Prostate gland (tissue), 2 donors: ENCODE measurements at places on chromosomes 1 and 21.
A peak's percentile ranks its signal among the peaks of the same experiment; 100 is the strongest.

DNA sequence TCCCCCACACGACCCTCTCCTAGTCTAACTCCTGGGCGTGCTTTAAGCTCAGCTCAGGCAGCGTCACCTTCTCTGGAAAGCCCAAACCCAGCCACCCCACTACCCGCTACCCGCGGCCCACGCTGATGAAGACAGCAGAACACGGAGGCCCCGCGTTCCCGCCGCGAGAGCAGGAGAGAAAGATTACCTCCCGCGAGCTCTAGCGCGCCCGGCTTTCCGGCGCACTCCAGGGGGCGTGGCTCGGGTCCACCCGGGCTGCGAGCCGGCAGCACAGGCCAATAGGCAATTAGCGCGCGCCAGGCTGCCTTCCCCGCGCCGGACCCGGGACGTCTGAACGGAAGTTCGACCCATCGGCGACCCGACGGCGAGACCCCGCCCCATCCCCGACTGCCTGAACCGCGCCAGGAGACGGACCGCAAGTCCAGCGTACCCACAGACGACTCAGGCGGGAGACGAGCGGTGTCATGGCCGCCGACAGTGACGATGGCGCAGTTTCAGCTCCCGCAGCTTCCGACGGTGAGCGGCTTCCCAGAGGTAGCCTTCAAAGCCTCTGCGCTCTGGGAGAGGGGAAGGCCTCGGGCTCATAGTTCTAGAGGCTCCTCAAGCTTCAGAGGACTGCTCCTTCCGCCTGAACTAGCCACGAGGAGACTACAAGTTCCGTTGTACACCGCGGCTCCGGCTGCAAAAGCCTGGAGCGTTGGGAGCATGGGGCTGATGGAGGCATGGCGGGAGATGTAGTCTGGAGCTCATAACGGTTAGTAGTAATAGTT is at the start of the genes MUTYH and TOE1:
Gene MUTYH, minus strand, starts transcription at position 652 of the 770 bp plus-strand sequence. CDS start 5,935 bp downstream, outside the sequence.
Gene TOE1, plus strand, starts transcription at position 382 of the 770 bp plus-strand sequence. Its CDS starts 83 bp downstream, at position 465.
- no peaks in the 10 kb centered on the region for H3K36me3 ChIP-seq
- peak within 1 kb of the TSS; percentile 82 for H3K4me3 ChIP-seq
- peak within 1 kb of the TSS; percentile 93 for H3K27ac ChIP-seq
- no peaks in the 10 kb centered on the region for H3K27me3 ChIP-seq
- H3K4me1 ChIP-seq, result peaks cover 3% of the 10 kb centered on the region

DNA sequence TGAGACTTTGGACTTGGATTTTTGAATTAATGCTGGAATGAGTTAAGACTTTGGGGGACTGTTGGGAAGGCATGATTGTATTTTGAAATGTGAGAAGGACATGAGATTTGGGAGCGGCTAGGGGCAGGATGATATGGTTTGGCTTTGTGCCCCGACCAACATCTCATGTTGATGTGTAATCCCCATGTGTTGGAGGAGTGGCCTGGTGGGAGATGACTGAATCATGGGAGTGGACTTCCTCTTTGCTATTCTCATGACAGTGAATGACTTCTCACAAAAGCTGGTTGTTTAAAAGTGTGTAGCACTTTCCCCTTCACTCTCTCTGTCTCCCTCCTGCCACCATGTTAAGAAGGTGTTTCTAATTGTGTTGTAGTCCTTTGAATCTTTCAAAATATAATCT is 9.3 kb upstream of the PHGDH start:
- no peaks in the 10 kb centered on the region for H3K4me1 ChIP-seq
- no peak overlapping the region for H3K4me3 ChIP-seq
- no peak overlapping the region for H3K27ac ChIP-seq
- no peak for DNase-seq
- H3K27me3 ChIP-seq, result no peaks in the 10 kb centered on the region

DNA sequence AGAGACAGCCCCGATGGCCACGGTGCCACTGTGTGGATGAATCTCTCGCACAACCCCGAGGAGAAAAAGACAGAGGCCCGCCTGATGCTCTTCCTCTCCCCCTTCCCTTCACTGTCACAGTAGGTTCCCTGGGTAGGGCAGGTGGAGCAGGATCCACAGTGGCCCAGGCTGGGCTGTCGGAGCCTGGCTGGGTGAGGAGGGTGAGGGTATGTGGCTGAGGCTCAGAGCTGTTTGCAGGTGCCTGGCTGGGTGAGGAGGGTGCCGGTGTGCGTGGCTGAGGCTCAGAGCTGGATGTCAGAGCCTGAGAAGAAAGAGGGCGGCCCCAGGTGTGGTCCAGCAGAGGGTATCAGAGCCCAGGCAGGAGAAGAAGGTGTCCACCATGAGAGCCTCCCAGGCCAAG is 2.7 kb downstream of the CFAP74 start:
- H3K4me3 ChIP-seq, result no peak overlapping the region
- no peak overlapping the region for H3K27ac ChIP-seq
- H3K36me3 ChIP-seq, result no peaks in the 10 kb centered on the region

DNA sequence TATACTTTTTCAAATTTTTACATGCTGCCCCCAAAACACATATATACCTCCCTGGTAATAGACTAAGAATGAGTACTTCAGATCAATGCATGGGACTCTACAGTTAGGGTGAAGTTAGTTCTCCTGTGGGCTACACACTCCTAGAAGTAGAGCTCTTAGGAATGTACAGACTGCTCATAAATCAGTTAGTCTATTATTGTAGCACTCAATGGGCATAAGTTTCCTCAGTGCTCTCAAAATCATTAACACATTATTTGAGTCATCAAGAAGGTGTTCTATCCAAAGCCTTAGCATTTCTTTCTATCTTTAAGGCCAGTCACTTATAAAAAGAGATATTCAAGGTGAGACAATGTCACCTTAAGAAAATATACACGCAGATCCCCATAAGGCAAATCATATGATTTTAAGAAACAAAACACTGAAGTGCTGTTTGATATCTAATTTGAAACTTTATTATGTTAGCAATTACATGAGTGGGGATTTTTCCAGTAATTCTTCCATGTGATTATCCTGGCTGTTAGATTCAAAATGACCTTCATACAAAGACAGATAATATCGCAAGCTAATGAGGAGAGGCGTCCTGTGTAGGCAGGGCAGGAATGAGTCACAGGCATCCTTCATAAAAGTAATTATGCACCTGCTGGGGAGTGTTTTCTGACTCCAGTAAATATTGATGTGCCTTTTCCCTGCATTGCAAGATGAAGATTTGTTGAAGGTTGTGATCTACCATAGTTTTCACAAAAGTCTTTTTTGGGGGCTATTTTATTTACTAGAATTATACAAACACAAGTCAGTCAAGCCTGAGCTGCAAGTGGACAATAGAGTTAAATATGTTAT is 167.2 kb upstream of the ATP1B1 start:
- no peaks in the 10 kb centered on the region for H3K27me3 ChIP-seq
- no peaks in the 10 kb centered on the region for H3K36me3 ChIP-seq
- no peak overlapping the region for H3K27ac ChIP-seq
- DNase-seq, result no peak

DNA sequence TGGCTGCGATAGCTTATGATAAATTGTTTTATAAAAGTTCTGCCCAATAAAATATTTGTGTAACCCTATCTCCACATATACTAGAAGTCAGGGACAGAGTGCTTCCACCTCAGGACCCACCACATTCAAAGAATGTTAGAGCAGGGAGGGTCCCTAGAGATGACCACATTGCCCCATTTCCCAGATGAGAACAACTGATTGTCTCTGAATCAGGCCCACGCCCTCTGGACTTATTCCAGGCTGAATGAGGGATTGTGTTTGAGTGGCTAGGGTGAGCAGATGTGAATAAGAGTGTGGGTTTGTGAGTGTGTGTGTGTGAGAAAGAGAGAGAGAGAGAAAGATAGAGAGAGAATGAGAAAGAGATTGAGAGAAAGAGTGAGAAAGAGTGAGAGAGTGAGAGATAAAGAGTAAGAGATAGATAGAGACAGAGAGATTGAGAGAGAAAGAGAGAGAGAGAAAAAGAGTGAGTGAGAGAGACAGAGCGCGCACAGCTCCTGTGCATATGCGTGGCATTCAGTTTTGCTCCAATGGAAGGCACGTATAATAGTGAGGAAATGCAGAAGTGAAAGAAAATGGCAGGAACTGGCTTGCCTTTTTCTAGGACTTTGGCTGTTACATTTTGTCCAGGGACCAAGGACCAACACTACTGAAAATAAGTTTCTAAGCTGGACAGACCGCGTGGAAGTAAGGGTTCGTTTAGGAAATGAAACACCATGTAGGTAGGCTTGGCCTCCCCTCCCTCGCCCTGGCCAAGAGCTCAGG is 94.1 kb downstream of the ABCA4 start:
- H3K27me3 ChIP-seq, result no peaks in the 10 kb centered on the region
- no peak overlapping the region for H3K4me3 ChIP-seq
- no peak for DNase-seq
- no peaks in the 10 kb centered on the region for H3K36me3 ChIP-seq
- H3K27ac ChIP-seq, result peak overlapping the region; percentile 18
- no peaks in the 10 kb centered on the region for H3K4me1 ChIP-seq

DNA sequence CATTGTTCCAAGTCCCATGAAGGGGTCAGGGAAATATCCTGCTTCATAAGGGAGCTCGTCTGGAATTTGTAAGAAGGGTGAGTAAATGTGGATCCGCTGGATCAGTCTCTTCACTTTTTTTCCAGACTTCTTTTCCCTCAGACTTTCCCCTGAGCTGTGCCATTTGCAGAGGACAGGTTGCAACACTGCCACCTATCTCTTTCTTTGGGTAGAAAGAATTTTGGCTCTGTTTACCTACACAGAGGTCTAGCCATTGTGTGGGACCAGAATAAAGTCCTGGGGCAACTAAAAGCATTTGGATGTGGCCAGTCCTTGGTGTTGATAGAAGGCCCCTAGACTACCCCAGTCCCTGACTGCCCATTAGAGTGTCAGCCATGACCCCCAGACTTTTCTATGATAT is 1146.7 kb upstream of the PRMT6 start:
- H3K27ac ChIP-seq, result no peak overlapping the region
- no peaks in the 10 kb centered on the region for H3K27me3 ChIP-seq
- DNase-seq, result no peak
- H3K4me3 ChIP-seq, result no peak overlapping the region

GRCh38 chr1:37362594-37363385 is 111.6 kb upstream of the ZC3H12A start:
- H3K27me3 ChIP-seq, result peaks cover 5% of the 10 kb centered on the region
- no peak overlapping the region for H3K27ac ChIP-seq
- H3K4me3 ChIP-seq, result no peak overlapping the region
- no peaks in the 10 kb centered on the region for H3K4me1 ChIP-seq
- DNase-seq, result no peak

GRCh38 chr1:189619682-189620332 is 857.9 kb downstream of the BRINP3 start:
- DNase-seq, result no peak
- H3K27ac ChIP-seq, result no peak overlapping the region
- H3K36me3 ChIP-seq, result no peaks in the 10 kb centered on the region

DNA sequence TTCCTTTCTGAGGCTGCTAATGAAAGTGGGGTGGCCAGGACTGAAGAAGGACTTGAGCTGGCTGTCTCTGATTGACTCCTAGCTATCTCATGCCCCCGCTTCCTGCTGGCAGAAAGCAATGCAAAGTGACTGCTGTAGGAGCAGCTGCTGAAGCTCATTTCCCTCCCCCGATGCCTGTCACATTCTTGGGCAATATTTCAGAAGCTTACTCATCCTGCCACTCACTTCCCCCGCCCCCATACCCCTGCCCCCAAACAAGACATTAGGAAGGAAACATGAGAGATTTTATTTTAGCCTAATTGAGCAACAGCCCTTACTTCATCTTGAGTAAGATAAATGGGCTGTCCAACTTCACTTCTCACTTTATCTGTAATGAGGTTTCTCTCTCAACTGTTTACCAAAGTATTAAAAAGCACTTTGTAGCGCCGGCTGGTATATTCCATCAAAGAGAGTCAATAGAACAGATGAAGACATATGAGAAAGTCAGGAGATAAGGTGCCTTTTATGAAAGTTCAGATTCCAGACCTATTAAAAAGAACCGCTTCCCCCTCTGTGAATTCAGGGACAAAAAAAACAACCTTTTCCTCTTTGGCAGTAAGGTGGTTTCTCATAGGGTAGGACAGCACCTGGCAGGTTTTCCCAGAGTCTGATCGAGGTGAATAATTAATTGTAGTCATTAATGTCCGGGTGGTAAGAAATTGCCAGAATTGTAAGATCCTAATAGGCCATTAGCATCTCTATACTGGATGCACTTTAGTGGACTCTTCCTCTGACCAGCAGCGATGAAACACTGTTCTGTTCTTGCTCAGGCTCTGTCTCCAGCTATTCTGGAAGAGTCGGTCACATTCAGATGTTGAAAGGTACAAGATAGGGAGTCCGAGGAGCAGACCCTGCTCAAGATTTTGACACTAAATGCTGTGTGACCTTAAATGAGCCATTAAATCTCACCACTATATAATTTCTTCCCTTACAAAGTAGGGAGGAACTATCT is 70.2 kb downstream of the SH3GLB1 start:
- no peak for DNase-seq
- H3K4me1 ChIP-seq, result no peaks in the 10 kb centered on the region
- H3K27ac ChIP-seq, result peak overlapping the region; percentile 11
- H3K4me3 ChIP-seq, result no peak overlapping the region
- H3K36me3 ChIP-seq, result no peaks in the 10 kb centered on the region

DNA sequence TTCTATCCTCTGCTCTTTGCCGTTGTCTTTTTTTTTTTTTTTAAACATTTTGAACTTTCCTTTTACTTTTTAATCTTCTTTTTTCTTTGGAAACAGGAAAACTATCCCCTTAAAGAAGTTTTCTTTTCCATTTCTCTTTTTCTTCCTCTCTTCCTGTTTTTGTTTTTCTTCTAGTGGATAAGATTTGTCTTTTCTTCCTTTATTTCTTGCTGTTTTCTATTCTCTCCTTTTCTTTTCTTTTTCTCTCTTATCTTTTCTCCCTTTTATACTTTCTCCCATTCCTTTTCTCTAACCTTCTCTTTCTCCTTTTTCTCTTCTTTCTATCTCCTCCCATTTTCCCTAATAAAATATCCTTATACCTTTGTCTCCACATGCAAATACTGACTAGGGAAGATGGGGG is 46.2 kb downstream of the PEX14 start:
- no peaks in the 10 kb centered on the region for H3K36me3 ChIP-seq
- DNase-seq, result no peak
- no peaks in the 10 kb centered on the region for H3K27me3 ChIP-seq
- peaks cover 10% of the 10 kb centered on the region for H3K4me1 ChIP-seq
- no peak overlapping the region for H3K27ac ChIP-seq

DNA sequence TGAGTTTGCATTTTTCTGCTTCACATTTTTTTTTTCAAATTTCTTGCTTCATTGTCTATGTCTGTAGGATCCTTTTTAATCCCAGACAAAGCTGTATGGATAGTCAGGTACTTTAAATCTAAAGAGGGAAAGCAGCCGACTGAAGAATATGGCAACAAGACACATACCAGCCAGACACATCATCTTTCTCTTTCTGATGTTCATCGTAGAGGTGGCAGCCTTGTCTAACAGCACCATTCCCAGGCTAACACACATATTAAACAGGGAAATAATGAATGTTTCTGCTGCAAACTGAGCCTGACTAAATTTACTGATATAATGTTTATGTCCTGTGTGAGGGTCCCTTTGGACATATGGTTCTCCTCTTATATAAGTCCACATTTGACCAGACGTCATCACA is 3.7 kb upstream of the TEKT2 start:
- no peak overlapping the region for H3K27ac ChIP-seq
- no peaks in the 10 kb centered on the region for H3K27me3 ChIP-seq
- no peaks in the 10 kb centered on the region for H3K36me3 ChIP-seq
- DNase-seq, result no peak
